ENCODE measurements at places on chromosomes 7 and 10. TPM values are rescaled to one million over a fixed set of nuclear protein-coding genes. Genes with fewer than 3 reads are reported as not detected.

The AVL9 gene
- 21.7 TPM for polyA plus RNA-seq

The CDC14C gene
- polyA plus RNA-seq: 0.07 TPM

The APBB1IP gene
- 0.04 TPM for polyA plus RNA-seq

The UNCX gene
- not detected for polyA plus RNA-seq

The SLC18A3 gene
- polyA plus RNA-seq: not detected

The HHEX gene
- polyA plus RNA-seq: 13.6 TPM

The HGF gene
- 129 TPM for polyA plus RNA-seq

The MLXIPL gene
- polyA plus RNA-seq: not detected

The UCN3 gene
- polyA plus RNA-seq: not detected

The CFAP46 gene
- 2.7 TPM for polyA plus RNA-seq

The SPDYE1 gene
- polyA plus RNA-seq: not detected

The FOXI2 gene
- polyA plus RNA-seq: not detected

The NXPH1 gene
- not detected for polyA plus RNA-seq

The GBX1 gene
- polyA plus RNA-seq: not detected

The VAX1 gene
- polyA plus RNA-seq: not detected

The HOXA3 gene
- polyA plus RNA-seq: 1.6 TPM

The ADRB1 gene
- polyA plus RNA-seq: not detected

The CRHR2 gene
- polyA plus RNA-seq: not detected

The NME8 gene
- not detected for polyA plus RNA-seq

The CPA4 gene
- 65.7 TPM for polyA plus RNA-seq

The SEPTIN14 gene
- not detected for polyA plus RNA-seq

The LEP gene
- polyA plus RNA-seq: not detected

The ZCCHC24 gene
- polyA plus RNA-seq: 37.4 TPM

The ACSL5 gene
- polyA plus RNA-seq: 1.8 TPM

The SLC29A4 gene
- 5.8 TPM for polyA plus RNA-seq

The ZP3 gene
- polyA plus RNA-seq: 0.63 TPM

The GPR26 gene
- not detected for polyA plus RNA-seq

The TSPAN12 gene
- polyA plus RNA-seq: 3.4 TPM

The OIT3 gene
- polyA plus RNA-seq: not detected

The TACC2 gene
- polyA plus RNA-seq: 19.4 TPM

The CD36 gene
- 0.51 TPM for polyA plus RNA-seq

The SEMA4G gene
- polyA plus RNA-seq: 10.5 TPM

The UTF1 gene
- polyA plus RNA-seq: not detected

The PRTFDC1 gene
- 46.8 TPM for polyA plus RNA-seq

The MYH16 gene
- not detected for polyA plus RNA-seq

The GPRIN2 gene
- polyA plus RNA-seq: not detected

The RBM20 gene
- polyA plus RNA-seq: 0.15 TPM

The OPTN gene
- polyA plus RNA-seq: 82.7 TPM

The ANKRD7 gene
- 0.50 TPM for polyA plus RNA-seq

The BMI1 gene
- polyA plus RNA-seq: 50.4 TPM

The CC2D2B gene
- not detected for polyA plus RNA-seq

The KLF14 gene
- not detected for polyA plus RNA-seq

The ADRA2A gene
- polyA plus RNA-seq: not detected

The AZGP1 gene
- not detected for polyA plus RNA-seq

The MRPS33 gene
- 80.1 TPM for polyA plus RNA-seq

The SPDYE16 gene
- polyA plus RNA-seq: not detected

The ZNF488 gene
- 0.16 TPM for polyA plus RNA-seq

The RBP3 gene
- not detected for polyA plus RNA-seq

The MYO1G gene
- not detected for polyA plus RNA-seq

The SLC39A12 gene
- not detected for polyA plus RNA-seq

The RAB19 gene
- not detected for polyA plus RNA-seq

The PAPOLB gene
- polyA plus RNA-seq: not detected

The FAM25A gene
- polyA plus RNA-seq: not detected

The CHST3 gene
- polyA plus RNA-seq: 4.6 TPM

All from AG04450 (cell line).